ENCODE measurements at places on chromosomes 5 and 9.

GRCh38 chr9:75551861-75552260 lies 338.6 kb upstream of the PCSK5 start:
- DNase-seq: no peak

DNA sequence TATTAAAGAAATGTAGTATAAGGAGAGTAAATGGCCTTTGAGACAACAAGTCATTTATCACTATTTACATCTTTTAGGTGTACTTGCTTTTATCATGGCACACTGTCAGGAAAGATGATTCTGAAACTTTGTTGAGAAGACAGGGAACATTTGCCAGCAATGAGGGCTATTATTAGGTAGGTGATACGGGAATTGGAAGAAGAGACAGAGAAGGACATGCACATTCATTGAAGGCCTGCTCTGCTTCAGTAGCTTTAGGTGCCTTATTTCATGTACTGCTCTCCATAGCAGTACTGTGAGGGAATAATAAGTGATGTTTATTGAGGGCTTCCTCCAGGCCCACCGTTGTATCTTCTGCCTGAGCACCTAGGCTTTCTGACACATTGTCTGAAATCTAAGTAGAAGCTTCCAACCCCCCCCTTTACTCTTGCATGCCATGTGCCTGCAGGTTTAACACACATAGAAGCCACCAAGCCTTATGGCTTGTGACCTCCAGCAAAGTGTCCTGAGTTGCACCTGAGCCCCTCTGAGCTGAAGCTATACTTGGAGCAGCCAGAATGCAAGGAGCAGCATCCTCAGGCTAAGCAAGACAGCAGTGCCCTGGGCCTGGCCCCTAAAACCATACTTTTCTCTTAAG lies 275.2 kb upstream of the VLDLR start:
- DNase-seq: no peak

GRCh38 chr9:108239696-108240321 lies 616.0 kb downstream of the ACTL7B start:
- DNase-seq: no peak

DNA sequence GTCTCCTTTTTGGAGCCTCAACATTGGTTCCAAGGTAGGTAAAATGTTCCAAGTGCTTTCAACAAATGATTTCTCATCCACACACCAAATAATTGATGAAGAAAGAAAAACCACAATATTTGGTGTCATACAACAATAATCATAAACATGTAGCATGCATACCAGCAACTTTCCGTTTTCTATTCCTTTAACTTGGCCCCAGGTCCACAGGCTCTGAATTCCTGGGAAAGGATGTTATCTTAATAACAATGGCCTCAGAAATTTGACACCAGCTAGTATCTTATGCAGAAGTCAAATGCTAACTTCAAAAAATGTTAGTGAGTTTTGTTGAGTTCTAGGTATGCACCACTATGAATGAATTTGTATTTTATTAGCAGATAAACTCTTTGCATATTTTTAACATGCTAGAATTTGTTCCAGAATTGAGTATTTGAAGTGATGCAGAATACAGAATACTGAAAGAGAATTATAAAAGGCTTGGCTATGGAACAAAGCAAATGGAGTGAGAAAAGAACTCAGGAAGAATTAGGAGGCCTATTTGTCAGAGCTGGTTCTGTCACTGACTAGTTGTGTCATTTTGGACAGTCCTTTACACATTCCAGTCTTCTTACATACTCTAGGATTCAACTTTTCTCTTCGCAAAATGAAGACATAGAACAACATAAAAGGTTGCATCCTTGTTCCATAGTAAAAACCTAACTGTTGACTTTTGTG lies 435.3 kb upstream of the TNC start:
- no peak for DNase-seq

- DNase-seq: no peak
Measured at GRCh38 chr5:180394031-180394636, 41.0 kb upstream of the GFPT2 start.

DNA sequence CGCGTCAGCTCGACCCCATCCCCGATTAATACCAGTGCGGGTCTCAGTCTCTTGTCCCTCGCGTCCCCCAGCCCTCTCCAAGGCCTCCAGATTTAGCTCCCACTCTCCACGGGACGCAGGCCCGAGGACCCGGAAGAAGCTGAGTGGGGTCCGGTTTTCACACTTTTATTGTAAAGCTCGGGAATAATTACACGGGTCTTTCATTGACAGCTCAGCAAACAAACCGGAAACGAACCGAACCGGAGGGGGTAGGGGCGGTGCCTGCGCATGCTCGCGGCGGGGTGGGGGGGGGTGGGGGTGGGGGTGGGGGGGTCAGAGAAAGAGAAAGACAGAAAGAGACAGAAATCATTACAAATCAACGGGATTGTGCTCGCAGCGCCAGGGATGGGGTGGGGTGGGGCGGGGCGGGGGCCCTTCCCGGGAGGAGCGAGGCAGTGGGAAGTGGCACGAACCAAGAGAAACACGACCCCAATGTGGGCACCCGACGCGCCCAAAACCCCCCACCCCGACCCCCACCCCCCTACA lies 27.9 kb downstream of the PCDH1 start:
- DNase-seq: peak; percentile 47

DNA sequence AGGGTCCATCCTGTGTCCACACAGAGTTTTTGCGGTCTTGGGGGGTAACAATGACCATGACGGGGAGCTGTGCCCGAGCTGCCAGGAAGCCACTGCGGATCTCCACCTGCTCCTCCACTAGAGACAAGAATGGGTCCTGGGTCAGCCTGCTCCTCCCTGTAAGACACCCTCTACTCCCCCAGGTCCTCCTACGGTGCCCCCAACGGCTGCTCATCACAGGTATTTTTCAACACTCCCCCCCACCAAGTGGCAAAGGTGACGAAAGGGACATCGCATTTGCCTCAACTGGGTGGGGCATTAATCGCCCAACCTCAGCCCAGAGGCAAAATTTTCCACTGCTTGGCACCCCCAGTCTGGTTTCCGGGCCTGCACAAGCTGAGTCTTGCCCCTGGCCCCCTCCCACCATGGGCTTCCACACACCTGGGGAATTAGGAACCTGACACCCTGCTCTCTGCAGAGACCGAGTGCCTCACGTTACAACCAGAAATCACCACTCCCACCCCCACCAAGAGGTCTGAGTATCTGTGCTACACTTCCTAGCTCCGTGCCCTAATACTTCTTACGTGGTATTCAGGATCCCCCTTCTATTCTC lies 9.6 kb downstream of the NOL6 start:
- DNase-seq: no peak

DNA sequence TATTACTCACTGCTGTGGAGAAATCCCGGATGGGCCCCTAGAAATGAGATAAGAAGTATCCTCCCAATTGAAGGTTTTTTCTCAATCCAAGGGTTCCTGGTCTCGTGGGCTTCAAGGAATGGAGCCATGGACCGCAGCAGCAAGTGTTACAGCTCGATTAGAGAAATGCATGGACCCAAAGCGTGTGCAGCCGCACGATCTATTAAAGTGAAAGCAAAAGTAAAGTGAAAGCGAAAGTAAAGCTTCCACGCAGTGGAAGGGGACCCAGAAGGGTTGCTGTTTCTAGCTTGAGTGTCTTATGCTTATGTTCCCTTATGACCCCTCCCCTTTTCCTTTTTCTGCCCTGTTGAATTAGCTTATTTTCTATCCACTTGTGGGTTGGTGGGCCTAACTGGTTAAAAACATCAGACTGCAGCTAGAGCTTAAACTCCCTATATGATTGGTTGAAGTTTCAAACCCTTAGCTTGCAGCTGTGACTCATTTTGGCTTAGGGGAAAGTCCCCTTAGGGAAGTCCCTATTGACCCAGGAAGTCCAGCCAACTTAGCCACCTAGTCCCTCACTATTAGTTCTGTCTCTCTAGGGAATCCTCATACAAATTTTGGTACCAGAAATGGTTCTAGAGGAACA lies 1111.8 kb downstream of the TAF11L14 start:
- DNase-seq: no peak

DNA sequence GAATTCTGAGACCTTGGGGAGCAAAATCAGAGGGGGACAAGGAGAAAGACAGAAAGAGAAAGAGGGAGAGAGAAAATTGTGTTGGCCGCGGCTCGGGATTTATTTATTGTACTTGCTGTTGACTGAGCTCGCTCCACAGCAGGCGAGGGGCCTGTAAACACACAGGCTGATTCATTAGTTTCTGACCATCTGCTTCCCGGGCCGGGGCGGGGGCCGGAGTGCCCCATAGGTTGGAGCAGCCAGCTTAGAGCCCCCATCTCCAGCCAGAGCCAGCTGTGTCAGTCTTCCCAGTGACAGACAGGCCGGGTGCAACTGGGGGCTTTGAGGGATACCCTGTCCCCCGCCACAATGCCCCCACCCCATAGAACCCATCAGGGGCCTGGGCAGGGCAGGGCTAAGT lies 30.9 kb downstream of the NTNG2 start:
- DNase-seq: no peak

- DNase-seq: no peak
Measured at GRCh38 chr5:82291420-82291819, 13.3 kb upstream of the RPS23 start.

DNA sequence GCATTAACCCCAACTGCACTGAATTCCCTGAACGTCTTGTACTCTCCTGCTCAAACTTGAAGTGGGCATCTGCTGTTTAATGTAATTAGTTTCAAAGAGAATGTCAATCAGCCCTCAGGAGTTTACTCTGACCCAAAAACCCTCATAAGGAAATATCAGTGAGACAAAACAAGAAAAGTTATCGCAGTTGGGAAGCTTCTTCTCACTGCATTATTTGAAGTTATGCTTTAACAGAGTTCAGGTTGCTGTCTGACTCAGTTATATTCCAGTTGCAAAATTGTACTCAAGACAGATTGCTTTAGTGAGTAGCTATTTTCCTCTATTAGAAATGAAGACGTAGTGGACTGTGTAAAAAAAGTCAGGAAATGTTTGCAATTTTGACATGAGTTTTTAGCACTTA lies 52.1 kb downstream of the PPIC start:
- no peak for DNase-seq

DNA sequence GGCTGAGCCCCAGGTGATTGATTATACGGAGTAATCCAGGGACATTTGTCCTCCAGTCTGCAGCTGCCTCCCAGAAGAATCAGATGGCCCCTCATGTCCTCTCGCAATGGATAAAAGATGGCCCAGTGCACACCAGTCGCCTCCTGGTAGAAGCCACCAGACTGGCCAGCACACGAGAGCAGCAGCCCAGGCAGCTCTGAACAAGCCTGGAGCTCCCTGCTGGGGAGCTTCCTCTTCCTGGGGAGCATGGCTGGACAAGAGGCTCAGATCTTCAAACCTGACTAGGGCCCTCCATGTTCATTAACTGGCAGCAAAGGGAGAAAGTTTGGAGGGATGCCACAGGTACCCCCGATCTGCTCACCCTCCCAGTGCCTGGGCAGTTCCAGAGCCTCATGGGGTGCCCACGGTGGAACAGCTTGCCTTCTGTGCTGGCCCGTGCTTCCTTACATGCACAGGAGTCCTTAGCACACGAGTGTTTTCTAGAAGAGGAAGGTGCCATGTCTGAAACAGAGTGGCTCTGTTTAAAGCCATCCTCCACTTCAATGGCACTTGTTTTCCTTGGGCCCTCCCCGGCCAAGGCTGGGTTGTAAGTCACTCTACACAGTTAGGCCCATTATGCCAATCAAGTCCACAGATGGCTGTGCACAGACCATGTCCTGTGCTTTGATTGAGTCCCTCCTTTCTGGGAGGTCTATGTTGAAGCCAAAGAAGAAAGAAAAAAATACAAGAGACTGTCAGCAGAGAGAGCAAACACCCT lies 75.6 kb downstream of the PRRT1B start:
- no peak for DNase-seq

DNA sequence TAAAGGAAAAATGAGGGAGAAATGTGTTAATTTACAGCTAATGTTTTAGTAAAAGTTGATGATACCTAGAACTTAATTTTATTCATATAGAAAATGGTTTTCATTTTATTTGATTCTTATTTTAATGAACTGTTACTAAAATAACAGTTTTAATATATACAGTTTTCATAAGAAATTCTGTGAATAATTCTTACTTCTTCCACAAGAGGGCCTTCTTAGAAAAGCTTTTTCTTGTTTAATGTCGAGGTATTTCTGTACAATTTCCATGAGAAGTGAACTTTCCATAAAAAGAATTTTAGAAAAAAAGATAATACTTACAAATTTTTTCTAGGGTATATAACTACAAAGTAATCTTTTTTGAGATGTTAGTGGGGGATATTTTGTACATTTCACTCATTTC lies 73.9 kb downstream of the KLF9 start:
- peak; percentile 20 for DNase-seq

DNA sequence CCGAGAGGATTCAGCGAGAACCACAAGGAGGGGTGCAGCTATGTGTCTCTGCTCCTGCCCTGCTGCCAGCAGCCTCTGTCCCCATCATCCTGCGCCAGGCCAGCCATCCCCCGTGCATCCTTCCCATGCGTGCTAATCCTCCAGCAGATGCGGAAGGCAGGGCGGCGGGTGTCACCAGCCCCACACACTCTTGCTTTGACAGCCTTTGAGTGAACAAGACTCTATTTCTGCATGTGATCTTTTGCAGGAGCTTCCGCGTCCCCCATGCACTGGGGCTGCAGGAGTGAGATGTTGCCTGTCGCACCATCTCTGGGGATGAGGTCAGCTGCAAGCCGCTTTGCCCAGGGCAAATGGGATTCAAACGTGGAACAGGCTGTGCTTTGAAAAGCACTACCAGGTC lies 58.0 kb upstream of the OLFM1 start:
- DNase-seq: no peak

GRCh38 chr9:112884101-112884500 lies 6.6 kb downstream of the SLC46A2 start:
- DNase-seq: no peak

GRCh38 chr5:76457674-76458485 lies 54.8 kb downstream of the IQGAP2 start:
- DNase-seq: no peak

DNA sequence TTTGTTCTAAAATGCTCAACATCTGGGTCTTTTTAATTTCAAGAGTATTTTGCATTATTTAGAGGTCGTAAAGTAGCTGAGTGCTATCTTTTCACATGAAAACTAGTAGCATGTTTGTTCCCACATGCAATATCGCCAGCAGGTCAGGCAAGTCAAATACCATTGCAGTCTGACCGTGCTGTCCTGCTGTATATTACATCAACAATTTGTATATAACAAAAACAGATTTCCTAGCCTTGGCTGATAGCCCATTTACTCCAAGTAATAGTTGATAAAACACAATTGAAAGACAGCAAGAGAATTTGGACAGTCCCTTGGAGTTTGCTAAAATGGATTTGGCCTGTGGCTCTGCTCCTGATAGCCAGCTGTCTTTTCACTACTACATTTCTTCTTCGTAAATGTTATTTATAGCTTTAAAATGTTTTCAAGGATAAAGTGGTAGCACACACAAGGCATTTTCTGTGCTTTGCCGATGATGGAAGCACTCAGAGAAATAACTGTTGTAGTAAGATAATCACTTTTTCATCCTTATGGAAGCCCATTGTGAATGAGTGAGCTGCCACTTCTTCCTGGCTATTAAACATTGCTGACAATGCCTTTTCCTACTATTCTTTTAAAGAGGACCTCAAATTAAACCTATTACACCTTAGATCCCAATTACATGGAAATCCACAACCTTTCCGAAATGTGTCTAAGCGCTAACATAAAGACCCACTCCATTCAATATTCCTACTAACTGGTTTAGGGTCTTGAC lies 992.1 kb downstream of the MAT2B start:
- DNase-seq: no peak

GRCh38 chr5:37816883-37817282 lies 23.0 kb downstream of the GDNF start:
- no peak for DNase-seq
